Peyer's patch (tissue), 4 donors: ENCODE measurements at places on chromosomes 6 and 20. TPM values are rescaled to one million over a fixed set of nuclear protein-coding genes. Genes with fewer than 3 reads are reported as not detected.

DNA sequence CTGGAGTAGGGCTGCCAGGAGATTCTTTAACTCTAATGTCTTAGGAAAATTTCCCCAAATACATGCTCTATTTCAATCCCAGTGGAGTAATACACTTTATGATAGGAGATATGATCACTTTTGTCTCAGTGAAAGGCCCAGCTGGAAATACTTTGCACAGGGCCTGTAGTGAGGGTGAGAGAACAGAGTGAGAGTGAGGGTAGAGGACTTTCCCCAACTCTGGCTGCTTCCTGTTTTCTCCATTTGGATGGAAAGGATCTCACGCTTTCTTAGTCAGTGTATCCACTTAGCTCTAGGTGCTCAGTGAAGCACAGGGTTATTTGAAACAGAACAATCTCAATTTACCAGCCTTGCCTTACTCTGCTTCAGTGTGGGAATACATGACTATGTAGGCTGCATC lies 36.6 kb downstream of the FAM229B start:
- no peaks in the 10 kb centered on the region for H3K4me1 ChIP-seq
- no peak overlapping the region for H3K27ac ChIP-seq
- DNase-seq, result no peak
- H3K36me3 ChIP-seq, result no peaks in the 10 kb centered on the region
- no peak overlapping the region for H3K4me3 ChIP-seq

GRCh38 chr20:21173485-21173884 lies 47.6 kb downstream of the KIZ start:
- H3K27me3 ChIP-seq, result no peaks in the 10 kb centered on the region
- DNase-seq, result no peak
- H3K4me3 ChIP-seq, result no peak overlapping the region
- no peaks in the 10 kb centered on the region for H3K36me3 ChIP-seq

KCNS1 gene
- not detected for total RNA-seq

DNA sequence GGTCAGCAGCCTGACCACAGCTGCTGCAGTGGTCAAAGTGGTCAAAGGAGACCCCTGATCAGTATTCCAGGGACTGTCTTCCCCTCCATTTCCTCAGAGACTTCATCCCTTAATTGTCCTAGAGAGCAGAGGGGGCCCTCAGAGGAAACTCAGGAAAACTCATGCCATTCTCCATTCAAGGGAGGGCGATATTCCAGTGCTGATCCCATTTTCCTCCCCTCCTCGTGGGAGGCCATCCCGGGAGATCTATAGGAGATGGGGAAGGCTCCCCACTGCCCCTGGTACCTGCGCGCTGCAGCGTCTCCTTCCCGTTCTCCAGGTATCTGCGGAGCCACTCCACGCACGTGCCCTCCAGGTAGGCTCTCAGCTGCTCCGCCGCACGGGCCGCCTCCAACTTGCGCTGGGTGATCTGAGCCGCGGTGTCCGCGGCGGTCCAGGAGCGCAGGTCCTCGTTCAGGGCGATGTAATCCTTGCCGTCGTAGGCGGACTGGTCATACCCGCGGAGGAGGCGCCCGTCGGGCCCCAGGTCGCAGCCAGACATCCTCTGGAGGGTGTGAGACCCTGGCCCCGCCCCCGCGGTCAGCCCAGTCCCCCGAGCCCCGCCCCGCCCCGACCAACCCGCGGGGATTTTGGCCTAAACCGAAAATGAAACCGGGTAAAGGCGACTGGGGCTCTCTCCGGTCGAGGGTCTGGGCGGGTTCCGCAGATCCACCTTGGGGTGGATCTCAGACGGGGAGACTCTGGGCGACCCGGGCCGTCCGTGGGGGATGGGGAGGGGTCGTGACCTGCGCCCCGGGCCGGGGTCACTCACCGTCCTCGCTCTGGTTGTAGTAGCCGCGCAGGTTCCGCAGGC lies 878 bp downstream of the HLA-C start:
- peak overlapping the region; percentile 92 for H3K4me3 ChIP-seq
- H3K27ac ChIP-seq, result peak overlapping the region; percentile 100
- no peaks in the 10 kb centered on the region for H3K36me3 ChIP-seq
- peak; percentile 79 for DNase-seq
- no peaks in the 10 kb centered on the region for H3K27me3 ChIP-seq

GRCh38 chr6:34384321-34385153 lies 7.9 kb downstream of the NUDT3 start:
- no peaks in the 10 kb centered on the region for H3K36me3 ChIP-seq
- H3K4me1 ChIP-seq, result no peaks in the 10 kb centered on the region
- H3K27me3 ChIP-seq, result no peaks in the 10 kb centered on the region
- no peak overlapping the region for H3K4me3 ChIP-seq

- H3K27me3 ChIP-seq, result no peaks in the 10 kb centered on the region
- H3K4me3 ChIP-seq, result peak overlapping the region; percentile 19
- DNase-seq, result peak; percentile 86
- no peak overlapping the region for H3K27ac ChIP-seq
- H3K4me1 ChIP-seq, result no peaks in the 10 kb centered on the region
- H3K36me3 ChIP-seq, result no peaks in the 10 kb centered on the region
Measured at GRCh38 chr6:44655412-44656342, 268.2 kb downstream of the CDC5L start.

DNA sequence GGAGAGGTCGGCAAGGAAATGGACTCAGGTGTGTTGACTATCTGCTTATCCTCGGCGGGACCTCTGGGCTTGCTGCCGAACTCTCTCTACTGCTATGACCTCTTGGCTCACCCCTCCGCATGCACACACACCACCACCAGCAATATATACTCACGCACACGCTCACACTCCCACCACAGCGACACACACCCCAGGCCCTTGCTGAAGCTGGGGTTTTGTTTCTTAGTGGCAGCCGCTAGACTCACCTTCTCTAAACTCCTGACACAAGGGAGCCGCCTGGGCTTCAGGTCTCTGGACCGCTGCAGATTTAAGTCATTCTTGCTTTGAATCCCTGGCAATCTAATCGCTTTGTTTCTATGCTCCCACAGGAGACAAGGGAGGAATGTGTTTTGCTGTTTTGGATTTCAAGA lies 59.4 kb upstream of the BACH2 start:
- no peaks in the 10 kb centered on the region for H3K4me1 ChIP-seq
- DNase-seq, result no peak
- H3K27ac ChIP-seq, result no peak overlapping the region
- no peaks in the 10 kb centered on the region for H3K27me3 ChIP-seq

ISM1 gene
- total RNA-seq, result 3.3 TPM

- no peaks in the 10 kb centered on the region for H3K27me3 ChIP-seq
- no peak overlapping the region for H3K27ac ChIP-seq
- no peak overlapping the region for H3K4me3 ChIP-seq
- H3K4me1 ChIP-seq, result no peaks in the 10 kb centered on the region
Measured at GRCh38 chr6:90222008-90222407, 74.6 kb downstream of the BACH2 start.

VARS1 gene
- 44.7 TPM for total RNA-seq

DNA sequence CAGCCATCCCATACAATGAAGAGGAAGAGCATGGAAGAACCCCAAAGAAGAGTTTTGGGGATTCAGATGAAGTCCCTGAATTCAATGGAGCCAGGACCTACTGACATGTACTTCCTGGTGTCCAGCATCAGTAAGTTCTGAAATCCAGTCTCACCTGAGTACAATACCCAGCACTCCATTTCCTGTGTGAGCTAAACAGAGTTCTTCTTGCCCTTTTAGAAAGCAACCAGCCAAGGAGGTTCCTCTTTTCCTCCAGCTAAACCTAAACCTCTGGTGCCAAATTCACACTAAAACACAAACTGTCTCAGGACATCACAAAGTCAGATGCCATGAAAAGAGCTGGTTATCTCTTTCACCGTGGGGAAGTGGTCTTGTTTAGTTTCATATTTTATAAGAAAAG lies 71.5 kb downstream of the PKHD1 start:
- no peak for DNase-seq
- no peaks in the 10 kb centered on the region for H3K36me3 ChIP-seq

KIF25 gene
- total RNA-seq, result not detected

DNA sequence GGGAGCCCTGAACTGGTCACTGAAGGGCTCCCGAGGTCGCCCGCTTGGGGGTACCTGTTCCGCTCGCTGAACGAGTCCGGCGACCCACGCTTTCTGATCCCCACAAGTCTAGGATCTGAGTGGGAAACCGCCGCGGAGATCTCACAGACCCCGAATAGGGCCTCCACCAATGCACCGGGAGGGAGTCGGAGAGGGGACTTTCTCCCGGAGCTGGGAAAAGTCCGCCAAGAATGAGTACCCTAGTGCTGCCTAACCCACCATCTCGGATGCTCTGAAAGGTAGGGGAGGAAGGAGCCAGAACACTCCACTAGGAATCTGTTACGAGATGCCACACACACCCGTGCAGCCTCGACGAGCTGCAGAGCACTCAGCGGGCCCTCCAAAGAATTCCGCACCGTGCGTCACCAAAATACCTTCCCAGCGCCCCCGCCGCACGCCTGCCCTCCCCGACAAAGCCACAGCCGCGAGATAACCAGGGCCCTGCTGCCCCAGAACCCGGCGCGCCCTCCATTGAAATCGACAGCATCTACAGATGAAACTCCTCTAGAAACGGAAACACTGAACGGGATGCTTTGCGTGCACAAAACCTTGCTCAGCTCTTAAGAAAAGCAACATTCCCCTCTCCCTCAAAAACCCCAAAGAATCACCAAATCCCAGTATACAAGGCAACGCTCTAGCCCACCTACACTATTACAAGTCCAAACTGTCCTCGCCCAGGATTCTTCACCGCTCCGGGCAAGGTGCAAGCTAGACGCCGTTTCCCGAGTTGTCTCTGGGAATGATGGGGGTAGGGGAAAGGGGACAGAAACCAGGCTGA lies 686 bp downstream of the COL12A1 start:
- no peaks in the 10 kb centered on the region for H3K36me3 ChIP-seq
- peak overlapping the region; percentile 67 for H3K27ac ChIP-seq
- H3K4me1 ChIP-seq, result peaks cover 19% of the 10 kb centered on the region
- H3K4me3 ChIP-seq, result peak overlapping the region; percentile 33

DNA sequence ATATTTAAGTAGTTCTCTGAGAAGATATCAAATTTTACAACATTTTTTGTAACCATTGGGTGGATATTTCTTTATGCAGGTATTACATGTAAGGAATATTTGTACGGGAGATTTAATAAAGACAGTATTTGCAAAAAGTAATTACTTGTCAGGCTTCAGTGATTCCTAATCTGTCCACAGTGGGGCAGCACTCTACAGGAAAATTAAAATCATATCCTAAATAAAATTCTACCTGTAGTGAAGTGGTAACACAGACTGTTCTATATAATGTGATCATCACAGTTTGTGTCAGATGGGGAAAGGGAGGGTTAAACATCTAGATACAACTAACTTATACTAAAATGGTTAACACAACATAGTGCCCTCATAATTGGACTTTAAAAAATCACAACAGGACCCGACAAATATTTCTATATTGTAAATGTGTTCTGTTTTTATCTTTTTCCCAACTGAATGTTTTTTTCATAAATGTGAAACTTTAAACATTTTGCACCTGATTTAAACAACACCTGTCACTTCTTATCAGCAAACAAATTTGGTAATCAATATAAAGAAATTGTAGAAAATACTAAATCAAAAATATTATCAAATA lies 145.6 kb upstream of the MANEA start:
- H3K27me3 ChIP-seq, result no peaks in the 10 kb centered on the region
- no peak overlapping the region for H3K27ac ChIP-seq
- H3K36me3 ChIP-seq, result no peaks in the 10 kb centered on the region

OR2H2 gene
- not detected for total RNA-seq

POLH gene
- 11.6 TPM for total RNA-seq

ANKEF1 gene
- 4.5 TPM for total RNA-seq

JPH2 gene
- 8.0 TPM for total RNA-seq

GRCh38 chr6:105867277-105867676 lies 218.9 kb upstream of the PRDM1 start:
- no peaks in the 10 kb centered on the region for H3K36me3 ChIP-seq
- H3K27me3 ChIP-seq, result no peaks in the 10 kb centered on the region
- H3K27ac ChIP-seq, result no peak overlapping the region
- H3K4me1 ChIP-seq, result no peaks in the 10 kb centered on the region
- H3K4me3 ChIP-seq, result no peak overlapping the region

SLC17A9 gene
- 19.0 TPM for total RNA-seq

GRCh38 chr6:16270178-16270794 lies 31.9 kb downstream of the GMPR start:
- no peak for DNase-seq
- no peak overlapping the region for H3K4me3 ChIP-seq
- no peak overlapping the region for H3K27ac ChIP-seq
- H3K4me1 ChIP-seq, result no peaks in the 10 kb centered on the region

DNA sequence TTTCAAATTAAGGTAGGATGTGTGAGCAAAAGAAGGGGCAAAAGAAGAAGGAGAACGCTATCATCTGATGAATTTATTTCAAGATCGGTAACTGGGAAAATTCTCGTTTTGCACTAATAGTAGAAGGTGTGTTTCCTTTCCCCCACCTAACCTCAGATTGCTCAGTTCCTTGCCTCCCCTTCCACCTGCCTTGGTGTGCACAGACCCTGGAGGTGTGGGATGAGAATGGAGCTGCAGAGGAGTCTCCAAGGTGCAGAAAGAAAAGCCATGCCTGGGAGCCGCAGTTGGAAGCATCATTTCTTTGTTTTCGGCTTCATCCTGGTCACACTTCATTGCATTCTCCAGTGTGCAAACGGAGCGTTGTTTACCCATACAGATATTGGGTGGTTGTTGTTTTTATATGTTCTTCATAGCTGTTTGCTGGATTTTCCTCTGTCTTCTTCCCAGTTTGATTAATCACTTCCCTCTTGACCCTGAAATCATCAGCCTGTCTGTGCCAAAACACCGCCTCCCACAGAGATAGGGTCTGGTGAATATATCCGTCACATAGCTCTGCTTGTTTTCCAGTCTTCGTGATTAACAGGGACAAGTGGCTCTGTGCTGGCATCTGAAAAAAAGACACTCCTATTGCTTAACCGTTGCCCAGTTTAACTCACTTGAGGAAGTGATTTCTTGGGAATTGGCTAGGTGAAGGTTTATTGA lies 40.2 kb upstream of the NEDD9 start:
- peaks cover 46% of the 10 kb centered on the region for H3K4me1 ChIP-seq
- peak overlapping the region; percentile 92 for H3K27ac ChIP-seq
- H3K36me3 ChIP-seq, result no peaks in the 10 kb centered on the region

GRCh38 chr6:138194287-138194686 lies 24.0 kb downstream of the PBOV1 start:
- no peaks in the 10 kb centered on the region for H3K27me3 ChIP-seq
- H3K4me3 ChIP-seq, result no peak overlapping the region
- no peak overlapping the region for H3K27ac ChIP-seq
- DNase-seq, result no peak

DNA sequence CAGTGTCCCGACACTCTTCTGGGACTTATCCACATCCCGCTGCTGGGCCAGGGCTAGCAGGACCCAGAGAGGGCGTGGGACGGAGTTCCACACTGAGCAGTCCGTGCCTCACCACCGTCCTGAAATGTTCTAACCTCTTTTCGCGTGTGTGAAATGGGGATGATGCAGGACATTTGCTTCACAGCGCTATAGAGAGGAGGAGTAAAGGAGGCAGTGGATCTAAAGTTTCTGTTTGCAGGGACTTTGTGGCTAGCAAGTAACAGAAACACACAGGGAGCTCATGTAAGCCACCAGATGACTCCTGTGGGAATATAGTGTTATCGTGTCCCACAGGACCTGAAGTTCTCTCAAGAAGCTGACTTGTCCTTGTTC lies 634 bp downstream of the ITPA start:
- peak overlapping the region; percentile 83 for H3K4me3 ChIP-seq
- H3K27me3 ChIP-seq, result no peaks in the 10 kb centered on the region
- H3K36me3 ChIP-seq, result no peaks in the 10 kb centered on the region
- no peaks in the 10 kb centered on the region for H3K4me1 ChIP-seq
- peak overlapping the region; percentile 85 for H3K27ac ChIP-seq

ID4 gene
- total RNA-seq, result 12.3 TPM
